ENCODE measurements at places on chromosomes 12 and 14.

DNA sequence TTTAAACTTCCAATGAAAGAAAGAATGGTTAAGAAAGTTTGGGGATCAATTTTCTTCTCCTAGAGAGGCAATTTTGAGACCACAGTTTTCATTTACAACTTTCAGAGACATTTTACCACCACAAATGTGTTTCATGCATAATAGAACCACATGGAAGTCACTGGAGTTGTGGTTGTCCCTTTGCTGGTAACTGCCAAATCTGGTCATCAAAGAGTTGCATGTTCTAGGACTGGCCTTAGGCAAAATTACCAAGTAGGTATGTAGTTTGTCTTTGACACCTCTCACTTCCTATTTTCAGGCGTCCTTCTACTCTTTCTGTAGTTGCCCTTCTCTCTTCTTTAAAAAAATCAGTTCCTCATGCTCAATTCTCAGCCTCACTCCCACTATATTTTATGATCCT lies 54.3 kb upstream of the TMX1 start:
- no peak for DNase-seq

GRCh38 chr12:101819467-101819866 lies 11.3 kb downstream of the GNPTAB start:
- DNase-seq: no peak

DNA sequence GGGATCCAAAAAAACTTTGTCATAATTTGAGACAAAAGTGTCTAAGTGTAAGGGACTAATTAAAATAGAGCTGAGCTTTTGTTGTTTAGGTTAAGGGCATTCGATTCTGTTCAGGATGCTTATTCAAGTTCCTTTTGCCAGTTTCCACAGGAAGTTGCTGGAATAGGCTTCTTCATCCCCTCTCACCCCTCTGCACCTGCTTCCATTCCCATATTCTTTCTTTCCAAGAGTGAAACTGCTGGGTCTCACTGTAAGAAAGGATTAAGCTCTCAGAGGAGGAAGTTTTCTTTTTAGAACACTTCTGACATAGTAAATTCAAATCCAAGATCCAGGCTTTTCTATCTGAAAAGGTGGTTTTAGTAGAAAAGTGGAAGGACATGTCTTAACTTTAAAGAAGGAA lies 61.4 kb downstream of the POLR3B start:
- no peak for DNase-seq

- no peak for DNase-seq
These were observed 23.3 kb downstream of the SLC38A2 start for GRCh38 chr12:46349253-46349652.

DNA sequence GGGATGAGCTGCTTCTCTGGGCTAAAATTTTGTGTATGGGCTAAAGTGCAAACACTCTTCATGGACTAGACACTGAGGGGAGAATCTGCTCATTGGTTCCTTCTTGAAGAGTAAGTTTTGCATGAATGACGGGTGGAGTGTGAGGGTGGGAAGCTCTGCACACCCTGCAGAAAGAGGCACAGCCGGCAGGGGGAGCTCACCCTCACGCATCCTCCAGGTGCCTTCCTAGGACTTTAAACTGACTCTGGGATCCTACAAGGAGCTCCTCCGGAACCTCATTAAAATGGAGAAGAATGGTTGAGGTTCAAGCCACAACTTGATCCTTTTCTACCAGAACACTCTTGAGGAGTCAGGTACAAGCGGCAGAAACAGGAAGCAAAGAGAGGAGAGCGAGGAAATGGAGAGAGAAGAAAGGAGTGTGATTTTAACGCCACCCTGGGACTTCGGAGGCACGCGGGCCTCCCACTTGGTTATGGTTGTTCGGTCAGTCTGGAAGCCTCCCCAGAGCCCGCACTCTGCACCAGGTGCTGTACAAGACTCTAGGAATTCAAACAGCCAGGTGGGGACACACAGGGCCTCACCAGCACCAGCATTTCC lies 87.5 kb downstream of the SETD3 start:
- peak; percentile 8 for DNase-seq

DNA sequence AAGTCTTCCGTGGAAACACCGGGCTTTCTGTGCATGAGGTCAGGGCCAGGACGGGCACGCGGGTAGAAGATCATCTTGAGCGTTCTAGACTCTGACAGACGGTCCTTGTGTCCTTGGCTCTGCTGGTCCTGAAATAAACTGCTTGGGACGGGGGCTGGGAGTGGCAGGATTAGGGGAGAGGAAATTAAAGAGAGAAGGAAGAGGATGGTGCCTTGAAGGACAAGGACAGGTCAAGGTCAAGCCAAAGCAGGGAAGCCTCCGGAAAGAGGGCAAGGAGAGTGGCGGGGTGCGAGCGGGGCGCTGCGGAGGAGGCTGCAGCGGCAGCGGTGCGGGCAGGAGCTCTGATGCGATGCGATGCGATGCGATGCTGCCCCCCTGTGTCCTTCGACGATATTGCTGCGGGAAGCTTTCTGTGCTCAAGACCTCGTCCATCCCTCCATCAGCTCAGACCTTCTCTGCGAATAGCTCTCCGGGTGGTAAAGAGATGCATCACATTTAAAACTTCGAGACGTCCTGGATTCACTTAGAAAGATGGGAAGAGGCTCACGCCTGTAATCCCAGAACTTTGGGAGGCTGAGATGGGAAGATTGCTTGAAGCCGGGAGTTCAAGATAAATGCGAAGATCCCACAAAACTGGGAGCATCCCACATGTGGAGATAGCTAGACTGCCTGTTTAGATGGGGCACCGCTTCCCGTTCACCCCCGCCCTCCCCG lies 110.1 kb upstream of the TMEM132D start:
- no peak for DNase-seq

- DNase-seq: no peak
These were observed 67.6 kb downstream of the FOXN3 start for GRCh38 chr14:89349171-89350008.

- DNase-seq: no peak
These were observed 87.7 kb upstream of the KRR1 start for GRCh38 chr12:75599061-75599460.
